T-helper 2 cell treated with Interferon-gamma antibody and Interleukin-4, amounts not matched to agents 5 μg/mL and 100 μg/mL, for 36 hours (primary cell): ENCODE measurements at places on chromosomes 2 and 18.

- H3K36me3 ChIP-seq: peaks cover 35% of the 10 kb centered on the region
- peak overlapping the region; percentile 78 for H3K4me3 ChIP-seq
- DNase-seq: no peak
- no peaks in the 10 kb centered on the region for H3K27me3 ChIP-seq
Observed at GRCh38 chr2:105777031-105777482, 32.3 kb downstream of the NCK2 start.

DNA sequence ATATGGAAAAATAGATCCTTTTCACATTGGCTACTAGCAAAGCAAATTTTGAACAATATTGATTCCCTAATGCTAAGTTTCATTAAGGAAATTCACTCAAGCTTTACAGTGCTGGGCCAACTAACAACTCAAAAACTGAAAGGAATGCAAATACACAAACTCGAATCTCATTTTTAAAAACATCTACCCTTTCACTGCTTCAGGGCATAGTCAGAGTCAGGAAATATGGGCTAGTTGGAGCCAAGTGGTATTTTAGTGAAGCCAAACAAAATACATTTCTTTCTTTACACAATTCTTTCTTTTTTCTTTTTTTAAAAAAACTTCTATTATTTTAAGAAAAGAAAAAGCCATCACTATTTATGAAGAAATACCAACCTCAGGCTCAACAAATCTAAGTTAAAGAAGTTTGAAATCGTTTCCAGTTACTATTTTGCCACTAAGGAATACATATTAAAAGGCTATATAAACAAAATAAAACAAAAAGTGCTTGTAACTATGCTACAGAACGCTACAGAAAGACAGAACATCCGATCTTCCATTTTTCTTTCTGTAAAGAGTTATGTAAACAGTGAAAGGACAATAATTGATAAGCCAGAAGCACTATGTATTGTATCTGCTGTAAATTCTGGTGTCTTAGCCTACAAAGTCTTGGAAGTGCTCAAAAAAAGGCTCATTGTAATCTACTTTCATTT is 113.6 kb upstream of the STK17B start:
- no peak overlapping the region for H3K4me3 ChIP-seq
- DNase-seq: no peak
- H3K4me1 ChIP-seq: peaks cover 31% of the 10 kb centered on the region
- H3K27me3 ChIP-seq: no peaks in the 10 kb centered on the region

DNA sequence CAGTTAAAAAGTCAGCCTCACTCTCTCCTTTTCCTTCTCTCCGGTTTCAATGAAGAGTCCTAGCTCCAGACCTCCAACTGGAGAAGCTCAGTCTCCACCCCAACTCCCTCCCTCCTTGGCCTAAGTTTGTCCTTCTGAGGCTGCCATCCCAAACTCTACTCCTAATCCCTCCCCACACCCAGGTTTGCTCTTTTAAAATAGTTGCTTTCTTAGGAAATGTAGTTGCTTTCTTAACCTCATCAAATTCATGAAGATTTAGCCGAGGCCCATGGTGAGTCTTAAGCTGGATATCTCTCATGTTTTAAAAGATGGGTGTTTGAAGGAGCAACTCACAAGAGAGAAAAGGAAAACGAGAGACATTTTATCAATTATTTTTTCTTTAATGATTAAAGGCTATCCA is 937 bp upstream of the LANCL1 start:
- H3K27ac ChIP-seq: peak overlapping the region; percentile 79
- H3K27me3 ChIP-seq: no peaks in the 10 kb centered on the region
- peaks cover 25% of the 10 kb centered on the region for H3K4me1 ChIP-seq
- no peak for DNase-seq
- peaks cover 10% of the 10 kb centered on the region for H3K36me3 ChIP-seq

DNA sequence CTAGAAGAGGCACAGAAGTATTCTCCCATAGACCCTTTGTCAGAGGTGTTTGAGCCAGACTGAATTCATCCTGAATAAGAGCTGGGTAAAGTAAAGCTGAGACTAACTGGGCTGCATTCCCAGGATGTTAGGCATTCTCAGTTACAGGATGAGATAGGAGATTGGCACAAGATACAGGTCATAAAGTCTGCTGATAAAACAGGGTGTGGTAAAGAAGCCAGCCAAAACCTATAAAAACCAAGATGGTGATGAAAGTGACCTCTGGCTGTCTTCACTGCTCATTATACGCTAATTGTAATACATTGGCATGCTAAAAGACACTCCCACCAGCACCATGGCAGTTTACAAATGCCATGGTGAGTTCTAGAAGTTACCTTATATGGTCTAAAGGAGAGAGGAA is 364.9 kb upstream of the TMEFF2 start:
- DNase-seq: no peak
- no peak overlapping the region for H3K27ac ChIP-seq
- H3K36me3 ChIP-seq: no peaks in the 10 kb centered on the region
- no peaks in the 10 kb centered on the region for H3K27me3 ChIP-seq
- H3K4me3 ChIP-seq: no peak overlapping the region

DNA sequence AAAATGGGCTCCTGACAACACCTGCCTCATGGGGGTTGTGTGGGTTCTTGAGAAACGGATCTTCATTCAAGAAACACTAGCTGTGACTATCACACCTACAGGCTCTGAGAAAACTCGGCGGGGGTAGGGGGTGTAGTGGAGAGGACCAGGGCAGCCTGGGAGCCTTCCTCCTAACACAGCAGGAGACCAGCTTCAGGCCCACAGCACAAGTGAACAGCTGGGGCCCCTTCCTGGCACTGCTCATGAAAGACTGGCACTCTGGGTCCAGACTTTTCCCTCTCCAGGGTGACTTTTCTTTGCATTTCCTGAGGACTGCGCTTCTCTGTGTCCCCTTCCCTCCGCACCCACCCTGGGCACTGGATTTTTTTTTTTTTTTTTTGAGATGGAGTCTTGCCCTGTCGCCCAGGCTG is 7.2 kb upstream of the SEMA4C start:
- no peak overlapping the region for H3K4me3 ChIP-seq
- H3K36me3 ChIP-seq: no peaks in the 10 kb centered on the region
- peaks cover 2% of the 10 kb centered on the region for H3K4me1 ChIP-seq
- DNase-seq: no peak
- H3K27ac ChIP-seq: no peak overlapping the region

DNA sequence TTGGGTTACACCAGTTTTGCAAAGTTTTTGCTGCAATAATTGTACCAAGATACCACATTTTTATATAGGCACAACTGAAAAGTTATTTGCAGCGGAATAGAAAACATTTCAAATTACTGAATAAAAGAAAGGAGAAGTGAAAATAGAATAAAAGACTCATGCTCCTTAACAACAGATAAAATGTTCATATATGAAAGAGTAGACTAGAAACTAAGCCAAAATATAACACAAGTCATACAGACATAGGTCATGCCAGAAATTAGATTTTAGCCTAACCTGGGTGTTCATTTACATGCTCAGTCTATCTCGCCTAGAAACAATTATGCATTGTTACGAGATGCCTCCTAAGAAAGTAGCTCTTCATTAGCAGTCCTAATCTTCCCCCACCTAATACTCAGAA is 16.4 kb upstream of the MAP3K20 start:
- DNase-seq: no peak
- H3K27me3 ChIP-seq: peaks cover 31% of the 10 kb centered on the region
- H3K27ac ChIP-seq: no peak overlapping the region
- no peaks in the 10 kb centered on the region for H3K36me3 ChIP-seq

- H3K4me1 ChIP-seq: no peaks in the 10 kb centered on the region
- DNase-seq: no peak
- H3K36me3 ChIP-seq: no peaks in the 10 kb centered on the region
Observed at GRCh38 chr2:67760995-67761394, 301.8 kb downstream of the C1D start.

DNA sequence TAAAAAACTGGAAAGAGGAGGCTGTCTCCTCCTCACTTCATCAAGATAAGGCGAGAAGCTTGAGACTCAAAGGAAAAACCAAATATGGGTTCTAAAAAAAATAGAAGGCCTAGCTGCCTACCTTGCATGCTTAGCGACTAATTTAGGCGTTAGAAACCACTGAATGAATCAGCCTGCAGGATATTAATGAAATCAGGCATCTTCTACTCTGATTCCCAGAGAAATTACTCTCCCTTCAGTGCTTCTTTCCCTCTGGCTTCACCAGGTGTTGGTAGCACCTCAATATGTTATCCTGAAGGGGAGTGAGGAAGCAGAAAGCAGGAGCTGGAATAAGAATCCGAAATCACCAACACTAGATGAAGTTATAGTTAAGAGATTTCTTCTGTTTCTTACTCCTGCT is 749.8 kb upstream of the NRXN1 start:
- no peaks in the 10 kb centered on the region for H3K27me3 ChIP-seq
- no peaks in the 10 kb centered on the region for H3K36me3 ChIP-seq
- no peak for DNase-seq
- no peaks in the 10 kb centered on the region for H3K4me1 ChIP-seq
- no peak overlapping the region for H3K27ac ChIP-seq

GRCh38 chr2:135490376-135490775 is 40.6 kb downstream of the ZRANB3 start:
- no peaks in the 10 kb centered on the region for H3K4me1 ChIP-seq
- H3K27ac ChIP-seq: no peak overlapping the region
- no peak for DNase-seq
- no peaks in the 10 kb centered on the region for H3K27me3 ChIP-seq
- peaks cover 6% of the 10 kb centered on the region for H3K36me3 ChIP-seq

DNA sequence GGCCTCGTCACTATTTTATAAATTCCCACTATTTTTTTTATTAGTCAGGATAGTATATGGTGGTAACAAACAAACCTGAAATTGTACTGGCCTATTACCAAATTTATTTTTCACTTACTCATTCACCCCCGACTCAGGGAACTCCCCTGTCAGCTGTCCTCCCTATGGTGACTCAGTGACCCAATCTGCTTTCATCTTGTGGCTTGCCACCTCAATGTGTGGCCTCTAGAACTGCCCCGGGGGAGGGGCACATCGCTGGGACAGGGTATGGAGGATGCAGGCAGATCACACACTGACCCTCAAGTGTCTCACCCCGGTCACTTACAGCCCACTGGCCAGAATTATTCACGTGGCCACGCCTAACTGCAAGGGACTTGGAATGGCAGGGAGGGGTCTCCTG is 71.6 kb downstream of the ACTR2 start:
- peaks cover 42% of the 10 kb centered on the region for H3K4me1 ChIP-seq
- peak overlapping the region; percentile 71 for H3K27ac ChIP-seq
- H3K27me3 ChIP-seq: peaks cover 27% of the 10 kb centered on the region
- H3K4me3 ChIP-seq: peak overlapping the region; percentile 56
- H3K36me3 ChIP-seq: no peaks in the 10 kb centered on the region

GRCh38 chr2:235592430-235592829 is 98.6 kb downstream of the AGAP1 start:
- H3K27ac ChIP-seq: no peak overlapping the region
- H3K36me3 ChIP-seq: no peaks in the 10 kb centered on the region
- no peak overlapping the region for H3K4me3 ChIP-seq
- no peaks in the 10 kb centered on the region for H3K4me1 ChIP-seq

GRCh38 chr2:22175003-22175402 is 1051.2 kb downstream of the TDRD15 start:
- DNase-seq: no peak
- no peak overlapping the region for H3K27ac ChIP-seq
- H3K4me3 ChIP-seq: no peak overlapping the region
- H3K4me1 ChIP-seq: no peaks in the 10 kb centered on the region
- H3K27me3 ChIP-seq: no peaks in the 10 kb centered on the region
- no peaks in the 10 kb centered on the region for H3K36me3 ChIP-seq

DNA sequence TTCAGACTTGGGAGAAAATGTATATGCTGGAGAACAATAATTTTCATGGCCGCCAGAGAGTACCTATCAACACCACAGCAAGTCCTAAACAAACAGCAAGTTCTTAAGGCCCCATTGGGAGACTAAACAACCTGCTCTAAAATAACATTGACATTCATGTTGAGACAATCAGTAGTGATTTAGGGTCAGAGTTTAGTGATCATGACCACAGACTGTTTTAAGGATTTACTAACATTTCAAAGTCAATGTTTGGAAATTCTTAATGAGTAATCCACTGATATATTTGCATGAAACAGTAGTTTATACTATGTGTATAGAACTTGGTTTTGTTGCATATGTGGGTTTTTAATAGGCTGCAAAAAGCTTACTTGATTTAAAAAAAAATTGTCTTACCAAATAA is 34.7 kb downstream of the RASGRP3 start:
- H3K27me3 ChIP-seq: peaks cover 13% of the 10 kb centered on the region
- peaks cover 3% of the 10 kb centered on the region for H3K4me1 ChIP-seq
- peaks cover 6% of the 10 kb centered on the region for H3K36me3 ChIP-seq
- no peak overlapping the region for H3K27ac ChIP-seq
- no peak overlapping the region for H3K4me3 ChIP-seq

DNA sequence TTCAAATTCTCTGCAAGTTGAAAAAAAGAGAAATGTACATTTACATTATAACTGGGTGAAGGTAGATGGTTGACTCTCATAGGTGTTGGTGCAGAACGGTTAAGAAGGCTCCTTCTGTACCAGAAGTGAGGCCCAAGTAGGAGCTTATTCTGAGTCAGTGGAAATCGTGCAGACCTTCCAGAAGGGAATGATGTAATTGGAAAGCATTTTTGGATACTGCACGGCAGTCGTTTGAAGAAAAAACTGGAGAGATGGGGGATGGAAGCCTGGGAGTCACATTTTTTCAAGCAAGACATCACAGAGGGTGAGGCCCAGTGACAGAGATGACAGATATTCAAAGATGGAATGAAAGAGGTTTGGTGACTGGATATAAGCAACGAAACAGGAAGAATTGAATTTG is 39.4 kb downstream of the HRH4 start:
- H3K27me3 ChIP-seq: peaks cover 19% of the 10 kb centered on the region
- no peaks in the 10 kb centered on the region for H3K36me3 ChIP-seq
- no peak for DNase-seq
- H3K27ac ChIP-seq: no peak overlapping the region

- no peaks in the 10 kb centered on the region for H3K27me3 ChIP-seq
- no peak overlapping the region for H3K27ac ChIP-seq
- no peaks in the 10 kb centered on the region for H3K4me1 ChIP-seq
Observed at GRCh38 chr18:20963027-20963426, 148.6 kb downstream of the ROCK1 start.

- DNase-seq: no peak
- peaks cover 11% of the 10 kb centered on the region for H3K27me3 ChIP-seq
- no peaks in the 10 kb centered on the region for H3K36me3 ChIP-seq
- no peak overlapping the region for H3K4me3 ChIP-seq
- no peak overlapping the region for H3K27ac ChIP-seq
Observed at GRCh38 chr18:79634593-79635426, 44.8 kb upstream of the CTDP1 start.

DNA sequence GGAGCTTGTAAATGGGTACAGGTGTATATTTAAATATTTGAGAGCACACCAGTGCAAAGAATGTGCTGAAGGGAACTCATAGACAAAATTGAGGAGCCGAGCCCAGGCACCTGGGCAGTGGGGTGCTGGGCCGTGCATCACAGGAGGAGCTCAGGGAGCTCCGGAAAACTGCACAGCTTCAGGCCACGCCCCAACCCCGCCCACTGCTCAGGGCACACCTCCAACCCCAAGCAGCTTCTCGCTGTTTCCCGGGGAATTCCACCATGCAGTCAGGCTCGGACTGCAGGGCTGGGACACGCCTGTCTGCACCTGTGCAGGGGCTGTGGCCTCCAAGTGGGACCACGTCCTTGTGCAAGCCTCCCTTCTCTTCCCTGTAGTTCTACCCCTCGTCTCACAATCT is 243.0 kb downstream of the HDAC4 start:
- H3K27ac ChIP-seq: no peak overlapping the region
- peaks cover 65% of the 10 kb centered on the region for H3K36me3 ChIP-seq
- no peaks in the 10 kb centered on the region for H3K27me3 ChIP-seq
- H3K4me3 ChIP-seq: no peak overlapping the region
- DNase-seq: no peak
